CD4-positive, alpha-beta T cell treated with Interferon alpha-2 for 1 hour (primary cell): ENCODE measurements at places on chromosomes 6 and 20.

DNA sequence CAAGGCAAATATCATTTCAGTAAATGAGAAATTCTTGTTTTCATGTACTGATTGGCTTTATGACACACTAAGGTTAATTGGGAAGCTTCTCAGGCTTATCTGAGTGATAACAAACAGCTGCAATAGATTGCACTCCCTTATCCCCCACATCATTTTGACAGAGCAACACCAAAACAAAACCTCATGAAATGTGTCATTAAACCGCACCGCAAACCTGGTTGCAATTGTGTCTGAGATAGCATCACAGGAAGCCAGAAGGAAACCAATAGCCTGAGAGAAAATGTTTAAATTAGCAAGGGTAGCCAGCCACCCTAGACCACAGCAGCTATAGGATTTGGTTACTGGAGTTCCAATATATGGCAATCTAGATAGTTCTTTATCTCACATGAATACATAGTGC, 31.6 kb upstream of the LAMA4 start:
- peak; percentile 59 for DNase-seq

DNA sequence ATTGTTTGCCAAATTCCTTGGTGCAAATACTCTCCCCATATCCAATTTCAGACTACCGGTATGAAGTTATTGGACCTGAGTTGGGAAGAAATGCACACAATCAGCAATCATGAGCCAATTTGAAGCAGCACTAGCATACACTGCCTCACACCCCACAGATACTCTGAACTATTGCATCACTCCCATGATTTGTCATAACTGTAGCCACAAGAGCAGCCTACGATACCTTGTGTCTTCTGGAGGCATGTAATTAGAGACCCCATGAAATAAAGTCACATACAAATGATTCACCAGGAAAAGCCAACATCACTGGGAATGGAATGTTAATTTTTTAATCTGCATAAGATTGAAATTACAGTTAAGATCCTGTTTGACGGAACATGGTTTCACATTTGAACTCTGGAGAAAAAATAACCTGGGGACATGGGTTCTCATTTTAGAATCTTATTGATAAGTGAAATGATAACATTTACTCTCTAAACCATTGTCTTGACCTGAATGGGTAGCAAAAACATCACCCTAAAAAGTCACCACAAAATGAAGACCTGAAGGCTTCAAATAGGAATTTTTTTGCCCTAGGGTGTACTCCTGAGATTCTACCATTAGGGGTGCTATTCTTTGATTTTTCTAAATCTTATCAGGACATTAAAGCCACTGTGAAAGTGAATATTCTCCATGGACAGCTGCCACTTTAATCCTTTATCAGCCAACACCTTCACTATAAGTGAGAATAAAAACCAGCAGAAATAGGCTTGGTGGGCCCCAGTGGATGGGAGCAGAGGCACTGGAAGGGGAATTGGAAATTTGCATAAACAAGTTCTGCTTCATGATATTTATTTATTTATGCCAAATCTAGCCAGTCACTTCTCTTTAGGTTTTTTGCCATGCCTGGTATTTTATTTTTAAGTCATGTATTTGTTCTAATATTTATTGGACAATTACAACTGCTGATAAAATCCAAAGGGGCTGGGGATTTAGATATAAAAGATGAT, 34.5 kb upstream of the HBS1L start:
- DNase-seq: peak; percentile 61

GRCh38 chr20:3255728-3256127, 16.7 kb upstream of the SLC4A11 start:
- no peak for DNase-seq

GRCh38 chr6:166441325-166442078, 58.8 kb upstream of the MPC1 start:
- DNase-seq: no peak

- no peak for DNase-seq
Measured at GRCh38 chr20:37728635-37728983, 34.8 kb downstream of the CTNNBL1 start.

GRCh38 chr6:153842491-153842890, 196.5 kb upstream of the OPRM1 start:
- no peak for DNase-seq

DNA sequence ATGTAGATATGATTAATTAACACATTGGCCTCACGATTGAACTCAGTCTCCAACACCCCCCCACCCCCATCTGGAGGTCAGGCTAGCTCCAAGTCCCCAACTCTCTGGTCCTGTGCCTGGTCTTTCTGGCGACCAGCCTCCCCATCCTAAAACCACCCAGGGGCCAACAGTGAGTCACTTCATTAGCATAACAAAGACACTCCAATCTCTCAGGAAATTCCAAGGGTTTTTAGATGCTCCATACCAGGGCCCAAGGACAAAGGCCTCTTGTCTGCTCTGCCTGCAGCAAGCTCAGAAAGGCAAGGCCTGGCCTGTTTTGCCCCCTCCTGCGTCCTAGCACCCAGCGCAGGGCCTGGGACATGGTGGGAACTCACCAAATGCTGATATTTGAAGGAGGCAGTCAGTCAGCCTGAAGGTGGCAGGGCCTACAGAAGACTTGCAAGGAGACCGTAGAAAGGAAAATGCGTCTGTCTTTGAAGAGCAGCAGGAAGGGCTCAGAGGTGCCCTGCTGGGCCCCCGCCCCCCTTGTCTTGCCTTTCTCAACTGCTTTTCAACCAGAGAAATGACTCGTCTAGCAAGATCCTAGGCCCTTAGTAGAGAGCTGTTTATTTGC, 184.7 kb downstream of the CDH4 start:
- DNase-seq: no peak

DNA sequence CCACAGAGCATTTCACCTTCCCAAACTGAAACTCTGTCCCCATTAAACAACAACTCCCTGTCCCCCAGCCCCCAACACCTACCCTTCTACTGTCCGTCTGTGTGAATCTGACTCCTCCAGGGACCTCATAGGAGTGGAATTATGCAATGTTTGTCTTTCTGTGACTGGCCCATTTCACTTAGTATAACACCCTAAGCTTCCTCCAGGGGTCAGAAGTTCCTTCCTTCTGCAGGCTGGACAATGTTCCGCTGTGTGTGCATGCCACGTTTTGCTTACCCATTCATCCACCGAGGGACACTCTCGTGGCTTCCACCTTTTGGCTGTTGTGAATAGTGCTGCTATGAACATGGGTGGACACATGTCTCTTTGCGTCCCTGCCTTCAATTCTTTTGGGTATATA, 37.6 kb upstream of the MPC1 start:
- DNase-seq: no peak

GRCh38 chr6:35522660-35523658, 10.3 kb upstream of the TULP1 start:
- DNase-seq: peak; percentile 67

DNA sequence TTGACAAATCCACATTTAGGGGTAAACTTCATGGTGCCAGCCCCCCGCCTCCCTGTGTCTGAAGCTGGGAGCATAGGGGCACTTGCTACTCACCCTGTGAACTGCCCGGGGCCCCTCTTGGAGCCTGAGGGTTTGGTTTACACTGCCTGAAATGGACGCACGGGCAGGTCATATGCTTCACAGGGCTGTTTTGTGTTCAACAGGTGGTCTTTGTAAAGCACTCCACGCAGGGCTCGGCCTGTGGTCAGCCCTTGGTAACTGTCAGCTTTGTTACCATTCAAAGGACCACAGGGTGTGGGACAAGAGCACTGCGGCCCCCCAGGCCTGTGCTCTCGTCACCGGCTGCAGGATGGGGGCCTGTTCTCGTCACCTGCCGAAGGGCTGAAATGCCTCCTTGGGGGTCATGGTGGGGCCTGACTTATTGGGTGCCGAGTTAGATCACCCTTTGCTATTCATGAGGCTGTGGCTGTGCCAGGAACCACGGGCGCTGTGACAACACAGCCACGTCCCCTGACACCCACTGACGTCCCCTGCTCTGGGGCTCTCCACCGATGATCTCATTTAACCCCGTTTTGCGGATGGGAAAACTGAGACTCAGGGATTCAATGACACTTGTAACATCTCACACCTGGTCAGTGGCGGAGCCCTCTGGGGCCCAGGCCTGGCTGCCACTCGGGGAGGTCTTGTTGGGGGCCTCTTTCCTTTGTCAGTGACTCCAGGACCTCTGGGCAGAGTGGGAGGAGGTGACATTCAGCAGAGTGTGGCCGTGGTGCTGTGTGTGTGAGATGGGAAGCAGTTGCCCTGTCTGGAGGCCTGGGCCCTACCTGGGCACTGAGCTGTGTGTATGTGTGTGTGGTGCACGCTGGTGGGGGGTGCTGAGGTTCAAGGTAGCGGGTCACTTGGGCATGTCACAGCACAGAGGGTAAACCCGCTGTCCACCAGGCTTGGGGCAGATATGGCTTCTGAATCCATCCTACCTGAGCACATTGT, 24.9 kb downstream of the ZBP1 start:
- DNase-seq: no peak

GRCh38 chr6:121439475-121439874, 4.0 kb downstream of the GJA1 start:
- no peak for DNase-seq

- no peak for DNase-seq
Measured at GRCh38 chr6:37435816-37436215, 2.8 kb downstream of the CMTR1 start.

GRCh38 chr6:13613029-13613594, 2.0 kb upstream of the NOL7 start:
- DNase-seq: no peak

GRCh38 chr6:21327326-21328112, 266.0 kb upstream of the SOX4 start:
- no peak for DNase-seq

DNA sequence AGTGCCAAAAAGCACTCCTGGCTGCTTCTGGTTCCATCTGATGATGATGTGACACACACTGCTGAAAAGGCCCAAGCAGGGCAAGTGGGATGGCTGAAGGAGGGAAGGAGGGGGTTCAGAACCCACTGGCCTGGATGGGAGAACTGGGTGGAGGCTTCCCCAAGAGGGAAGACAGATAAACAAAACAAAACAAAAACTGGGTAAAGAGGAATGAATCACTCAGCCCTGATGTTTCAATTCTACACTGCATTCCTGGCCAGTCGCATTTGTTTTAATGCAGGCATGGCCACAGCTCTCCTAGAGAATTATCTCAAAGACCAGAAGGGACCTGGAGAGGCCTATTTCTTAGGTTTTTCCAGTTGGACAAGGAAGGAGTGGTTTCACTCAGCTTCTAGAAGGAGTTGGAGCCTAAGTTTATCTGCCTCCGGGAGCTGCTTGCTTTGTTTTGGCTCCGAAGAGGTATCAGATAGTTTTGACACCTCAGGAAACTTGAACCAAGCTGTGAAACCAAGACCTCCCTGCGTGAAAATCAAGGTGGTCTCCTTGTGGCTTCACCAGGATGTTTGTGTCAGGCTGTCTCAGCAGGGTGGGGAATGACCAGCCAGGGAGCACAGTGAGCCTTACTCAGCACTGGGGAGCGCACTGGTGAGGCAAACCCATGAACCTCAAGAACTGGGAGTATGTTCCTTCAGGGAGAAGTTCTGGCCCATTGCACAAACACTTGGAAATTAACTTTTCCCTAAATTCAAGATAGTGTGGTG, 16.1 kb downstream of the TTPAL start:
- DNase-seq: no peak

DNA sequence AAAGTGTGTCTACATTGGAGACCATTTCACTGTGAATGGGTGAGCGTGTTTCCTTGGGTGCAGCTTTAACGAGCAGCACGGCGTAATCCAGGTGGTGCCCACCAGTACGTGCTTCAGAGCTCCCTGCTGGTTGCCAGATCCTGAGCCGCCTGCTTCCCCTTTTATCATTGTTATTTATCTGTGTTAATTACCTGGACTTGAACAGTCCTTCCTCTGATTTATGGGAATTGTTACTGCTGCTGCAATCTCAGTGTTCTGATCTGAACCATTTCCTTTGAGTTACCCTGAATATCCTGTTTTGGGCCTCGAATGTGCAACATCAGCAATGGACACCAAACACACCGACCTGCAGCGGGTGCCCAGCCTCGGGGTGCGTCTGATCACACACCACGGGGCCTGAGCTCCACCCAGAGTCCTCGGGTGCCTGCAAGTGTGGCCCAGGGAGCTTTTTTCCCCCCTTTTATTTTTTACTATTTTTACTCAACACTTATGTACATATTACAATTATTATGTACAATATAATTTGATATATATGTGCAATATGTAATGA, 81.3 kb downstream of the RPP40 start:
- no peak for DNase-seq

DNA sequence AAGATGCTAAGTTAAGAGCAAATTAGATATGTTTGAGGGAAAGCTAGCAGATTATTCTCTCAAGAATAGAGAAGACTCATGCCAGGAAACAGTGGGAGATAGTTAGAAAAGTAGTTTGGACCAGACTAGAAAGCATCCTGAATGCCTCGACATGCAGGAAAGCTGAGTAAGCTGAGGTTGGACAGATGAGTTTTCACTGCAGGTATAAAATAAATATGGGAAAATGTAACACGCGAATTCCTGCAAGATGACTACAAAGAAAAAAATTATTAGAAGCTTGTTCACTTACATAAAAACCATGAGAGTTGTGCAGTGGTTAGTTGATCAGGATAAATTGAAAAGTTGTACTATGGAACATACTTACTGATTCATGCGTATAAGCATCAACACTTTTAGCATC, 484.2 kb upstream of the MANEA start:
- no peak for DNase-seq

DNA sequence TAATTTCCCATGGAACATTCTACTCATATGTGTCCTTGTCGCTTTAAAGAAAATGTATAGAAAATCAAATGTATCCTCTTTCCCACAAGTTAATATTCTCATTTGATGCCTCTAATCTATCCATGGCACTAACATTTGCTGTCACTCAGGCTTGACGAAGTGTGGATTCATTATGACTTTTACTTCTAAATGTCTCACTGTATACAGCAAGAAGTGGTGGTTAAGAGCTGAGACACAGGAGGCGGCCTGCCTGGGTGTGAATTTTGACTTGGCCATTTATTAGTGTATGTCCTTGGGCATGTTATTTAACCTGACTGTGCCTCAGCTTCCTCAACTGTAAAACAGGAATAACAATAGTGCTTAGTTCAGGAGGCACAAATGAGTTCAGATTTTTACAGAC, 70.0 kb downstream of the TRMT6 start:
- no peak for DNase-seq

- no peak for DNase-seq
Measured at GRCh38 chr6:139699335-139699734, 324.9 kb upstream of the CITED2 start.

DNA sequence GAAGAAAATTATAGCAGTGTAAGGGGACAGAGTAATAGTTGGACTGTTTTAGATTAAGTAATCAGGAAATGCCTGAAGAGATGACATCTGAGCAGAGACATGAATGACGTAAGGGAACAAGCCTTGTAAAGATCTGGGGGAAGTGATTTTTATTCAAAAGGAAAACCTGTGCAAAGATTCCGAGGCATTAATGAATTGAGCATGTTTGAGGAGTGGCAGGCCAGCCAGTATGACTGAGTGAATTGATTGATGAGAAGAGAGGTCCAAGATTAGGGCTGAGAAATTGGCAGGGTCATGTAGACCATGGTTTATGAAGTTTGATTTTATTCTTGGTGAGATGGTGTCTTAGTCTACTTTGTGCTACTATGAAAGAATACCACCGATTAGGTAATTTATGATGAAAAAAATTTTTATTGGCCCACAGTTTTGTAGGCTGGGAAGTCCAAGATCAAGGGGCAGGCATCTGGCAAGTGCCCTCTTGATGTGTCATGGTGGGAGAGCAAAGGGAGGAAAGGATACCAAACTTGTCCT, 95.1 kb downstream of the LIN28B start:
- DNase-seq: no peak
